NCI-H774 (cell line): ENCODE measurements at places on chromosomes 16 and 17.

DNA sequence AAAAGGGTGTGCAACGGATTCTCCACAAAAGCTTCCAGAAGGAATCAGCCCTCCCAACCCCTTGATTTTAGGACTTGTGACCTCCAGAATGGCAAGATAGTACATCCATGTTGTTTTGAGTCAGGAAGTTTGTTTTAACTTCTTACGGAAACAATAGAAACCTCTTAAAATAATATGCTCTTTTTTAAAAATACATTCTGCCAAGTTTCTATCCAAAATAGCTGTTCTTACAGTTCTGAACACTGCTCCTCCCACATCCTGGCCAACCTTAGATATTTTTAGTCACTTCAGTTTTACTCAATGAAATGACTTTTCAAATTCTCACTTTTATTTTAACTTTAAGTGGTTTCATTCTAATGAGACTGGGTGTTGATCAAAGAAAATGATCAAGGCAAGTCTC, 156.4 kb downstream of the ZNF18 start:
- DNase-seq, result no peak

DNA sequence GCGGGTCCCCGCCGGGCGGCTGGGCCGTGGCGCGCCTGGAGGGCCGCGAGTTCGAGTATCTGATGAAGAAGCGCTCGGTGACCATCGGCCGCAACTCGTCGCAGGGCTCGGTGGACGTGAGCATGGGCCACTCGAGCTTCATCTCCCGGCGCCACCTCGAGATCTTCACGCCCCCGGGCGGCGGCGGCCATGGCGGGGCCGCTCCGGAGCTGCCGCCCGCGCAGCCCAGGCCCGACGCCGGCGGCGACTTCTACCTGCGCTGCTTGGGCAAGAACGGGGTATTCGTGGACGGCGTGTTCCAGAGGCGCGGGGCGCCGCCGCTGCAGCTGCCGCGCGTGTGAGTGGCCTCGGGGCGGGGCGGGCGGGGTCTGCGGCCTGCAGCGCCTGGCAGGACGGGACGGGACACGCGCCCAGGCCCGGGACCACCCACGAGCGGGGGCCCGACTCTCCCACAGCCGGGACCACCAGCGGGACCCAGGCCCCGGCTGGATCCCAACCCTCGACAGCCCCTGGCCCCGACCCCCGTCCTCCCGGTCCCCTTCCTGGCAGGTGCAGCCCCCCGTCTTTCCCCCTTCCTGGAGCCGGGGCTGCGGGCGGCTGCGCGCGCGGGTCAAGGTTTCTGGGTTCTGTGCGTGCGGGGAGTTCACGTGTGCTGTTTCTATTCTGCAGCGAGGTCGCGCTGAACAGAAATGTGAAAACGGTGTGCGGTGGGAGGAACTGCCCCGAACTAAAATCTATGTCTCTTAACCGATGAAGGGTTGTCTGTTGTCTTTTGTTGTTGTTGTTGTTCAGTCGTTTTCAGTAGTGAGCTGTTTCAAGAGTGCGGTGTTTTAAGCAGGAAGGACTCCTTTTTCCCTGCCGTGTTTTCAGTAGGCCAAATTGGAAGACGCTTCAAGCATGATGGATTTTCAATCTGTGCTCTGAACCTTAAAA, 705 bp downstream of the FOXK2 start:
- no peak for DNase-seq

GRCh38 chr17:79183293-79184158, 108.9 kb downstream of the ENGASE start:
- DNase-seq, result no peak

- no peak for DNase-seq
Observed at GRCh38 chr16:87895641-87896141, 26.4 kb upstream of the SLC7A5 start.

DNA sequence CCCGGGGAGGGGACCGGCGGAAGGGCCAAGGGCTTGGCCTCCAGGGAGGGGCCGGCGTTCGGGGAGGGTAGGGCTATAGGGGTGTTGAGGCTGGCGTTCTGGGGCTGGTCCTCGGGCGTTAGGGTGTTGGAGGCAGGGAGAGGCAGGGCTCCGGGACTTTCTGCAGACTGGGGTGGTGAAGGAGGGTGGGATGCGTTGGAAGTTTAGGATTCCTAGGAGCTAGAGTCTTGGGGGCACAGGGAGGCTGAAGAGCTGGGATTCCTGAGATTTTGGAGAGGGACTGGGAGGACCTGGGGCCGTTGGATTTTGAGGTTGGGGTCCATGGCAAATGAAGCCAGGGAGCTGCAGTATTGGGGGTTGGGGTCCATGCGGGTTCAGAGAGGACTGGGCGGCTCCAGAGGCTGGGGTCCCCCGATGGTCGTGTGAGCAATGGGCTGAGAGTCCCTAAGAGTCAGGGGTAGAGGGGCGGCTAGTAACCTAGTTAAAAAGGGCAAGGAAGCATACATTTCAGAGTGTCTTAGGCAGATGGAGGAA, 740 bp downstream of the NFATC2IP start:
- no peak for DNase-seq

GRCh38 chr16:19119564-19119963, 5.8 kb downstream of the ITPRIPL2 start:
- no peak for DNase-seq

- DNase-seq, result no peak
Observed at GRCh38 chr16:66328282-66328681, 38.2 kb upstream of the CDH5 start.

- DNase-seq, result no peak
Observed at GRCh38 chr17:74287031-74287602, 13.1 kb downstream of the DNAI2 start.

- DNase-seq, result no peak
Observed at GRCh38 chr16:3454093-3454492, 10.6 kb downstream of the NAA60 start.

- no peak for DNase-seq
Observed at GRCh38 chr17:68706356-68706920, 105.3 kb upstream of the FAM20A start.

- DNase-seq, result no peak
Observed at GRCh38 chr17:4541328-4542002, 13.7 kb downstream of the MYBBP1A start.

DNA sequence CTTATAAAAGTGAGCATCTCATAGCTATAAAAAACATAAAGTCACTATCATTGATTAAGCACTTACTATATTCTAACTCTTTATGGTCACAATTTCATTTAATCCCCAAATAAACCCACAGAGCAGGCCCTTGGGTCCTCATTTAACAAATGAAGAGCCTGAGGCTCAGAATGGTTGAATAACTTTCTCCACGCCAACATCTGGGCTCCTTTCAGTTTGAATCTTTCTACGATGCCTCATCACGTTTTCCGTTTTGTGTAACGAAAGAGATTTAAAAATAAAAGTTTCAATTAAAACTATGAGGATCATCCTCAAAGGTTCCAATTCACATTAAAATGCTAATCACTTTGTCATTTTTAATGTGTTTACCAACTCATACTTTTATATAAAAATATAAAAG, 74.2 kb upstream of the ADAMTS18 start:
- no peak for DNase-seq

DNA sequence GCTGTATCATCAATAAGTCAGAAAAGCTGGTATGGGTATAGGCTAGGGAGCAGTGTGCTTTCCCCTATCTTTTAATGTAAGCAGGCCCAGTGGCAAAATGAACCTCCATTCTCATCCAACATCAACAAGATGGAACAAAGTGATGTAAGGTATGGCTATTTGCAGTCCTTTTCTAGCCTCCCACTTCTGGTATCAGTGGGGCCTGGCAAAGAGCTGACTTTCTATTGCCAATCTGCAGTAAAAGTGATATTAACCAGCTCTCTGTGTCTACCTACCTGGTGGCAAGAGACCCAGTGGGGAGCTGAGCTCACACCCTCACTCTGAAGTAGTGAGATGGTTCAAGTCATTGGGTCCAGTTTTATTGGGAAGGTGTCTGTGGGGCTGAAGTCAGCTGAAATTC, 1492.6 kb downstream of the CDH11 start:
- no peak for DNase-seq

DNA sequence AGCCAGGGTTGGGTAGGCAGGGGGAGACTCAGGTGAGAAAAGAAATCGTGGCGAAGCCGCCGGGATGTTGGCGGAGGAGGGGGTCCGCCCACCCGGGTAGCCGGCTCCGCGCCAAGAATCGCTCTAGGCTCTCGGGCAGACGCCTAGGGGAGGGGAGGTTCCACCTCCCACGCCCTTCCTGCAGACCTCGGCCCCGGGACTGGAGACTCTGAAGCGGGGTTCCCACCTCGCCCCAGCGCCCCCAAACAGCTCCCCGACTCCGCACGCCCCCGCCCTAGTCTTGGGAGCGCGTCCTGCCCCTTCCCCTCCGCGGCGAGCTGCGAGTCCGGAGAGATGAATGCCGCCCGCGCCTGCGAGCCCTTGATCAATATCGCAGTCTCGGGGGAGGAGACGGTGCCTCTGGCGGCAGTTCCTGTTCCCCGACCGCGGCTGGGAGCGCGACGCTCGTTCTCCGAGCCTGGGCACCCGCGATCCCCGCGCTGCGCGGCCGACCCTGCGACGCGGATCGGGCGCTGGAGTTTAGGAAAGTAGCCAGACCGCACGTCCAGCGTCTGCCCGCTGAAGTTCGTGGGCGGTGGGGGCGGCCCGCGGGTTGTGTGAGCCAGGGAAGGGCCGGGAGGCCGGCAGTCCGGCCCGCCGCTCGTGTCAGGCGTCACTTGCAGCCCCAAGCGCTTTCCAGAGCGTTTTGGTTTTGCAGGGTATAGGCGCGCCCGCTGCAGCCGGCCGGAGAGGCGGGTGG, 790 bp downstream of the CRHR1 start:
- DNase-seq, result no peak

GRCh38 chr16:47503936-47504335, 42.8 kb downstream of the PHKB start:
- DNase-seq, result no peak

GRCh38 chr16:66901626-66902025, 17.1 kb downstream of the CDH16 start:
- no peak for DNase-seq

- DNase-seq, result no peak
Observed at GRCh38 chr17:45948498-45948880, 50.6 kb upstream of the STH start.

DNA sequence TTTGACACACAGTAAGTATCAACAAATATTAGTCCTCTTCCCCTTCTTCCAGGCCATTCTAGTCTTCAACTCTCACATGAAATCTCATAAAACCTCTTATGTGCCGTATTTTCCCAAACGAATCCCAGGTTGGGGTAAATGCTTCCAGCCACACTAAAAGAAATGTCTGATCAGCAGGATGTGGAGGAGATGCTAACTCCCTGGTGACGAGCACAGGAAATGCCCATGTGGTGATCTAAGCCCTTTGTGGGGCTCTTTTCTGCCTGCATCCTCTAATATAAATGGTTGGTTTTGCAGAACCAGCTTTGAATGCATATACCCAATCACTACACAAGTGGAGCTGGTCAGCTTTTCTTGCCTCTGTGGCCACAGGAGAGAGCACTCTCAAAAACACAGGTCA, 498.2 kb upstream of the ERCC4 start:
- DNase-seq, result no peak

DNA sequence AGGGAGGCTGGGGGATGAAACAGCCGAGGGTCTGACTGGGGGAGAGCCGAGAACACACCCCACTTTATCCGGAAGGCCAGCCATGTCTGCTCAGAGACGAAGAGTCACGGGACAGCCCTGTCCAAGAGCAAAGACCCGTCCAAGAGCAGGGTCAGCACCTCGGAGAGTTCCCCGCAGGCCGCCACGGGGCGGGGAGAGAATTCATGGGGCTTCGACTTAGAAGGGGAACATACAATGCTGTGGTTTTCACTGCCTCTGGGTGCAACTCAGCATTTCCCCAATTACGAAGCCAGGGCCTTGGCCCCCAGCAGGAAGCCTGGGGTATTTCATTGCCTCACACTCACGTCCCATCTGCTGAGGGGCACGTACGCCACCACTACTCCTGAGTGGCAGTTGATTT, 59.3 kb downstream of the JPH3 start:
- DNase-seq, result no peak

- DNase-seq, result peak; percentile 37
Observed at GRCh38 chr17:80476877-80477646, 655 bp upstream of the NPTX1 start.

GRCh38 chr16:83023640-83024039, 396.9 kb downstream of the CDH13 start:
- DNase-seq, result no peak

GRCh38 chr17:55959756-55960155, 193.5 kb upstream of the ANKFN1 start:
- no peak for DNase-seq

DNA sequence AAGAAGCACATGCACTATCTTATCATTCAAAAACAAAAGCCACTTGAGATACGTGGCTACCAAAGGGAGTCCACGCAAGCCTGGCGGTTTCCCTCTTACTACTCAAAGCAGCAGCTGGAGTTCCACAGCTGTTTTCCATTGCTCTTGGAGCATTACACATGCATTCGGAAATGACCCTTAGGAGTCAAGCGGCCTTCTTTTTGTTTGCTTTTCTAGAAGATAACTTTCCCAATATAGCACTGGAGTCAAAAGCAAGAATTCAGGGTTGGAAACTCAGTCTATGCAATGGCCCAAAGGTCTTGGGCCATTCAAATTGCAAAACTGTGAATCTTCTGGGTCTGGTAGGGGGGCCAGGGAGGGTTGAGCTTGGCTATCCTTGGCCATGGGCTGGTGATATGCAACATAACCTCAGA, 97.8 kb upstream of the MAF start:
- no peak for DNase-seq

GRCh38 chr16:10623059-10623458, 42.7 kb upstream of the EMP2 start:
- no peak for DNase-seq

DNA sequence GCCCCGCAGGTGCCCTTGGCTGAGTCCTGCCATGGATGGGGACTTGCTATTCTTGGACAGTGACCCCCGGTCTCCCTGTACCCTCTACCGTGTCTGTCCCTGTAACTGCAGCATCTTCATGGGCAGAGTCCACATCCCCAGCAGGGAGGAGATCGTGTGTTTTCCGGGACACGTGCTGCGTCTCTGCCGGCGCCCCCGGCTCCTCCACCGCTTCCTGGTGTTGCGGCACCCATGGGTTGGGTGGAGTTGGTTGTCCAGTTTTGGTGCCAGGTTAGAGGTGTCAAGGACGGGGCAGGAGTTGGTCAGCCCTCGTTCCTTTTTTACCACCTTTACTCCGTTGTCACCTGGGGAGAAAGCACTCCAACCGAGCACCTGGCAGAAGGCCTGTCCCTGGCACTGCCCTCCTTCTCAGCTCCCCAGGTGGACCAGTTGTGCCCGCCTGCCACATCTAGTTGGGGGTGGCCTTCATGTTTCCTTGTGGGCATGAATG, 20.0 kb downstream of the BAIAP2 start:
- DNase-seq, result no peak
